Smooth muscle cell of the brain vasculature (primary cell): ENCODE measurements at places on chromosomes 2 and 18.

- DNase-seq: no peak
Observed at GRCh38 chr18:63472380-63472779, 4.4 kb upstream of the SERPINB5 start.

DNA sequence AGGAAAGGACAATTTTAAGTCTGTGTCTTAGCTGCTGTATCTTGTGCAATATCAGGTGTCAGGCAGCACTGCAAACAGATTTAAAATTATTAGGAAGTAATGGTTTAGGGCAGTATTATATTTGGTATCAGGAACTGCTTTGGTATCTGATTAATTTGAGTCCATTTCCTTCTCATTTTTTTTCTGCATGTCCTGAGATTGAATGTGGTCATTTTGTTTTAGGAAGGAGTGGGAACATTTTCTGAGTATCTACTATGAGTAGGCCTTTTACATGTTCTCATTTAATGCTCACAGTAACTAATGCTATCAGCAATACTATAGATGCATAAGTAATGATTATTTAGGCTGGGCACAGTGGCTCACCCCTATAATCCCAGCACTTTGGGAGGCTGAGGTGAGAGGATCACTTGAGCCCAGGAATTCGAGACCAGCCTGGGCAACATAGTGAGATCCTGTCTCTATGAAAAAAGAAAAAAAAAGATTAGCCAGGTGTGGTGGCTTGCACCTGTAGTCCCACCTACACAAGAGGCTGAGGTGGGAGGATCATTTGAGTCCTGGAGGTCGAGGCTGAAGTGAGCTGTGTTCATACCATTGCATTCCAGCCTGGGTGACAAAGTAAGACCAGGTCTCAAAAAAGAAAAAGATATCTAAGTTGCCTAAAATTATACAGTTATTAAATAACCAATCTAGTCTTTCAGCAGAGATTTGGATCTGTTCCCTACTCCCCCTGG is 4.7 kb downstream of the FMNL2 start:
- DNase-seq: no peak

DNA sequence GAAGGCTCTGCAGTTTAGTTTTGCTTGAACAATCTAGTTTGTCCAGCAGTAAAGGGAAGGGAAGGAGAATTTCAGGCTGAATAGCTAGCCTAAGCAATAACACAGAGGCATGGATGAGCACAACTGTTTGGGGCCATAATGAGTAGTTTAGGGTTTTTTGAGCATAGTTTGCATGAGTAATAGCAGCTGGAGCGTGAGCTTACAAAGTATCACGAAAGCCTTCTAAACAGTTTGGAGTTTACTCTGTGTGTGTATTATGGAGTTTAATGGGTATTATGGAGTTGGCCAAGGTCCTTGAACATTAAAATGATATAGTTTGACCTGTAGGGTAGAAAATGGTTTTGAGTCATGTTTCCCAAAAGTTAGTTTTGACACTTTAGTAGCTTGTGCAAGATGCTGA is 782.3 kb downstream of the ERBB4 start:
- no peak for DNase-seq

DNA sequence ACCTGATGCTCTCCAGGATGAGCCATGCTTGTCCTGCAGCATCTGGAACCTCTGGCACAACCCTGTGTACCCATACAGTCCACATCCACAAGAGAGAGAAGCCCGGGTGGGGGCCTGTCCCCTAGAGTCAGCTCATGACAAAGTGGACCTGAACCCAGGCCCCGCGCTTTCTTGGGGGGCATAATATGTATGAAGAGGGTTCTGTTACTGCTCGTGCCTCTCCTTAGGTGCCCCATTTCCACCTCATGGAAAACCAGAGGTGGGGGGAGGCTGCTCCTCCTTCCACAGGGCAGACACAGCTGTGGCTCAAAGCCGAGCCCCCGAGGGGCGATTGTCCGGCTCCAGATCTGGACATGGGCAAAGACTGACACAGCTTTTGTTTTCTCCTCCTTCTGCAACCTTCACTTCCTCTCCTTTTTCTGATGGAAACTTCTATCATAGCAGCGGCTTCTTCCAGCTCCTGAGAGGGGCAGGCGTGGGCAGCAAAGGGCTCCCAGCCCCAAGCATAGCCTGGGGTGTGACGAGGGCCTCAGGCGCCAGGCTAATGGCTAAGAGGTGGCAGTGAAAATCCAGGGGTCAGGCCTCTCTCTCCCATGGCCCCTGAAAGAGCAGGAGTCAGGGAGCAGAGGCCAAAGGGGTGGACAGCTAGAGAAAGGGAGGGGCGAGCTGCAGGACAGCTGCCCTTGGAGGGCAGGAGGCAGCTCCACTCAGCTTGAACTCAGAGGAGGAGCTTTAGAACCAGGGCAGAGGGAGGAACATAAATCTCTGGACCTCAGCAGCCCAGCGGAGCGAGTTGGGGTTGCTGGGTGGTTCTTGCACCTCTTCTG is 155.5 kb downstream of the ZFP36L2 start:
- no peak for DNase-seq

DNA sequence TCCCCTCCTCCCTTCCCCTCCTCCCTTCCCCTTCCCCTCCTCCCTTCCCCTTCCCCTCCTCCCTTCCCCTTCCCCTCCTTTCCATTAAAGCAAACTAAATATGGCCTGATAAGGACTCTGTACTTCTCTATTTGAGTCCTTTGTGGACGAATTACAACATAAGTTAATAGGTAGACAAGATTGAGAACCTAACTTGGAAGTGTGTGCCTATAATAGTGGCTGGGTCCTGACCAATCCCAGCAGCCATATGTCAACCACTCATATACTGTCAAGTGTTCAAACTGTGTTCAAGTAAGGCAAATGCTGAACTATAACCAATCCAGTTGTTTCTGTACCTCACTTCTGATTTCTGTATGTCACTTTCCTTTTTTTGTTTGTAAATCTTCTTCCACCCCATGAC is 97.1 kb upstream of the RBMS1 start:
- DNase-seq: no peak

GRCh38 chr2:41597680-41598079 is 450.1 kb upstream of the PKDCC start:
- no peak for DNase-seq

GRCh38 chr2:237724811-237725478 is 73.6 kb upstream of the RBM44 start:
- DNase-seq: no peak

DNA sequence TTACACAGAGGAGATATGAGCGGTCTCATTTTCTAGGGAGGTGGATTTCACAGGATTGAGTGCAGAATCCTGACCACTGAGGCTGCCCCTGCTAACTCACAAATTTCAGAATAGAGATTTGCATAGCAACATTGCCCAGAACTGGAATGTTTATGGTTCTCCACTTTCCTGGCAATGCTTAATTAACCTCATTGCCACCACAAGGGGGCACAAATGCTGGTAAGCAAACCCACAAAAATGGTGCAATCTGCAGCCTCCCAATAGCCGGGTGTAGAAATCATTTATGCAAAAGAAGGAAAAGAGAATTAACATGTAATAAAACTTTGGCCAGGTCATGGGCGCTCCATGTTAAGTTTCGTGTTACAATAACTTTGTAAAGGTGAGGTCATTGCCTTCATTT is 112.4 kb downstream of the CYRIA start:
- no peak for DNase-seq

GRCh38 chr18:49931179-49931578 is 117.8 kb upstream of the ACAA2 start:
- DNase-seq: no peak

GRCh38 chr18:14098428-14098827 is 33.8 kb downstream of the ZNF519 start:
- DNase-seq: no peak

- no peak for DNase-seq
Observed at GRCh38 chr2:241500016-241500415, 8.4 kb downstream of the STK25 start.

- DNase-seq: no peak
Observed at GRCh38 chr2:141490886-141491285, 639.9 kb downstream of the LRP1B start.

- no peak for DNase-seq
Observed at GRCh38 chr18:24546307-24546706, 85.9 kb downstream of the HRH4 start.

DNA sequence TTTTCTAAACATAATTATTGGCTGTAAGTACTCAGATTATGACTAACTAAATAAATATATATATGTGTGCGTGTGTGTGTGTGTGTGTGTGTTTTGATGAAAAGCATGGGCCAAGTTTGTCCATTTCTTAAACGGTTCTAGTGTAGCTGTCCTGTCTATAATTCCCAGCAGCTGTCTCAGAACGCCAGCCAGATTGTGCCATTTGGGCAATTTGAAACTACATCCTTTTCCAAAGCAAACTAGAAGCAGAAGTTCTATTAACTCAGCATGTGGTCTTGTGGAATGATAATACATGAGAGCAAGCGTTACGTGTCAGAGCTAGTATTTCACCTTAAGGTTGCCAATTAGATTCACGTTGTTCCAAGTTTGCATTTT is 1.7 kb downstream of the ARHGAP28 start:
- DNase-seq: peak; percentile 83

- DNase-seq: no peak
Observed at GRCh38 chr2:128472789-128473174, 154.1 kb upstream of the HS6ST1 start.

- DNase-seq: no peak
Observed at GRCh38 chr2:70603066-70603465, 49.4 kb upstream of the TGFA start.

DNA sequence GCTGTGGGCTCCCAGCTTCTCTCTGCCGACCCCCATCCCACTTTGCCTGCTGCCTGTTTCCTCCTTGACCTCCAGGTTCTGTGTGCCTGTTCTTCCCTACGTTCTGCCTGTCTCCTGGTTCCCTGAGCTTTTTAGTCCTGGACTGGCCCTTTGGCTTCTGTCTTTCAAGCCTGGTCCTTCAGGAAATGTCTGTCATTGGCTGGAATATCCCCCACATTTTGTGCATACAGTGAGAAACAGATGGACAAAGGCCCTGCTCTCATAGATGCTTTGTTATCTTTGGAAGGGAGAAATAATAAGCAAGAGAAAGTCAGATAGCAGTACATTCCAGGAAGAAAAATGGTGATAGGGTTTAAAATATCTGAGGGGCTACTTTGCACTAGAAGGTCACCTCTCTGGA is 5.7 kb downstream of the MGAT5 start:
- DNase-seq: no peak

- no peak for DNase-seq
Observed at GRCh38 chr2:113698892-113699447, 57.5 kb downstream of the SLC35F5 start.

- DNase-seq: no peak
Observed at GRCh38 chr2:133062931-133063665, 393.1 kb upstream of the LYPD1 start.

GRCh38 chr2:23375448-23375847 is 9.5 kb upstream of the KLHL29 start:
- no peak for DNase-seq

- no peak for DNase-seq
Observed at GRCh38 chr2:225630824-225631533, 231.5 kb downstream of the NYAP2 start.

DNA sequence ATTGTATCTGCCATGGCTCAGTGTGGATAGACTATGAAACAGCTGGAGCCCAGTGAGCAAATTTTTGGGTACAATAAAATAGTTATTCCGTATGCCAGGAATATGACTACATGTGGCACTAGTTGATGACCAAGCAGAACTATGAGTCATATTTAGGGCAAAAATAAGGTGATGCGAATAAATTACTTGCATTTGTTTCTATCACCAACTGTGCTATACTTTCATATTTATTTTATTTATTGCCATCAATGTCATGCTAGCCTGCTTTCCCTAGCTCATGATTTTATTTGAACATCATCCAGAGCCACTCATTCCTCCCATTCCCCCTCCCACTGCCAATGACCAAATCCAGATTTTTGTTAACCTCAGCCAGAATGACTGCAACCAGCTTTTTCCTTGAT is 13.3 kb upstream of the FAP start:
- DNase-seq: no peak

DNA sequence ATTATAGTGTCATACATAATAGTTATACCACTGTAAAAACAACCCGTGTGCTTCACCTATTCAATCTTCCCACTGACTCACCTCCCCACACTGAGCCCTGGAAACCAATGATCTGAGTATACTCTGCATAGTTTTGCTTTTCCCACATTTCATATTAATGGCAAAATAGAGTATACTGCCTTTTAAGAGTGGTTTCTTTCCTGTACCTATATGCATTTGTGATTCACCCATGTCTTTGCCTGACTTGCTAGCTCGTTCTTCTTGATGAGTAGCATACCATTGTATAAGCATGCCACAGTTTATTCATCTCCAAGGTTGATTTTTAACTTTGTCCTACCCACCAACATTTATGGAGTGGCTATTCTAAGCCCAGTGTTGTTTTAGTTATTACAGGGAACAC is 686.4 kb downstream of the PLCL1 start:
- DNase-seq: no peak

DNA sequence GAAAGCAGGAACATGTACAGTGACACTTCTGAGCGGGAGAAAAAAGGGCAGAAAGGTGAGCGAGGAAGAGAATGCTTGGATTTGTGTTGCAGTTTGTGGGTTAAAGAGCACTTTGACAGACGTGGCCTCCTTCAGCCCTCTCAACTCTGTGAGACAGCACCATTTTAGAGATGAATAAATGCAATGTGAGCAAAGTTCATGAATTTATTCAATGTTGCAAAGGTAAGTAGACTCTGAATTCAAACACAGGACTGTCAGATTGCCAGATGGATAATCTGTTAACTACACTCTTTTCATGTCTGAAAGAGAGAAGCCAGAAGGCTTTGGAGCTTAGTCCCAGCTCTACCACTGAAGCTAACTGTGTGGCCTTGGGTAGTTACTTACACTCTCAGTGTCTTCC is 47.7 kb downstream of the BOD1L2 start:
- no peak for DNase-seq

GRCh38 chr2:172106108-172106961 is 3.6 kb upstream of the DLX2 start:
- DNase-seq: no peak

- DNase-seq: no peak
Observed at GRCh38 chr2:227082286-227082685, 81.7 kb downstream of the COL4A4 start.

DNA sequence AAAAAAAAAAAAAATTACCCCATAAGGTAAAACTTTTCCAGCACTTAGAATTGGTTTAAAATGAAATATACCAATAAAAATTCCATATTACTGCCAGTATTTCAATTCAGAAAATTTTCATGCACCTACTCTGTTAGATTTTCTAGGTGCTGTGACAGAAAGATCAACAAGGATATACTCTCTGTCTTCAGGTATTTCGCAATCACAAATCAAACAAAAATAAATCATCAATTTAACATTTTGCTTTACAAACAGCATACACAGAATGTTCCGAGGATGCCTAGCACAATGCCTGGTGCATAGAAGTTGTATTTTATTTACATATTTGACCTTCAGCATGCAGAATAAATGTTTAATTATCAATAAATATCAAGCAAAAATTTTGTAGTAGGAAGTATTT is 66.5 kb downstream of the RBBP8 start:
- no peak for DNase-seq
